A549 treated with Hydrocortisone at 1 μM for 4 hours (cell line): ENCODE measurements at places on chromosomes 4 and X. TPM values are rescaled to one million over a fixed set of nuclear protein-coding genes. Genes with fewer than 3 reads are reported as not detected.

Gene FAAH2
- total RNA-seq = 0.06 to 0.16 TPM (median 0.11 TPM) in 4 of 5 replicates, not detected in the other

Gene CT45A5
- 0.10 to 0.13 TPM (median 0.12 TPM) in 3 of 5 replicates, not detected in the others for total RNA-seq

Gene MAGEA12
- total RNA-seq = 0.09 to 0.22 TPM (median 0.14 TPM) in 5 replicates

Gene SMIM10L2A
- 0.15 to 0.22 TPM (median 0.20 TPM) in 5 replicates for total RNA-seq

Gene SNCA
- 0.16 to 0.25 TPM (median 0.22 TPM) in 3 of 5 replicates, not detected in the others for total RNA-seq
